ENCODE measurements at places on chromosomes 2 and 18.

DNA sequence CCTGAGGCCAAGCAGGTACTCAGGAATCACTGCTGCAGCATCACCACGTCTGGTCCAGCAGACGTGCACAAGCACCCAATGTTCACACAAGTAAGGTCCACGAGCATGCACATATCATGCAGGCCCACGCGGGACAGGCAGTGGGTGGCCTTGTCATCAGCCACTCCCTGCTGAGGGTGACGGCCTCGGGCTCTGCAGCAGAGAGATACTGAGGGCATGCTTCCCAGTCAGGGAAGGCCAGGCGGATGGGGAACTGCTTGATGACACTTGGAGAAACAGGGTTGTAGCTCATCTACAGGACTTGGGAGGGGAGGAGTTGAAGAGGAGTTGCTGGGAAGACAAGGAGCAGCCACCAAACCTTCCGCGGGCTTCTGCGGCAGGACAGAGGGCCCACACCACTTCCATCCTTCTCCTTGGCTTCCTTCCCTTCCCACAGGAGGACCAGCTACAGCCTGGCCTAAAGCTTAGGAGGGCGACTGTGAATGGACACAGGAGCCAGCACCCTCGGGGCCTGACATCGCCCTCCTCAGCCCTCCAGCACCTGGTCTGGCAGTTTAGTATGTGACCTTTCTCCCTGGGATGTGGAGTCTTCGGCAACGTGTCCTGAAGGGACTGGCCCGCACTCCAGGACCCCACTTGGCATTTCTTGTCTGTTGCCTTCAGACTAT is 15.2 kb downstream of the MFSD2B start:
- DNase-seq, result no peak

GRCh38 chr18:57437402-57437765 is 2.2 kb downstream of the ONECUT2 start:
- DNase-seq, result peak; percentile 20

DNA sequence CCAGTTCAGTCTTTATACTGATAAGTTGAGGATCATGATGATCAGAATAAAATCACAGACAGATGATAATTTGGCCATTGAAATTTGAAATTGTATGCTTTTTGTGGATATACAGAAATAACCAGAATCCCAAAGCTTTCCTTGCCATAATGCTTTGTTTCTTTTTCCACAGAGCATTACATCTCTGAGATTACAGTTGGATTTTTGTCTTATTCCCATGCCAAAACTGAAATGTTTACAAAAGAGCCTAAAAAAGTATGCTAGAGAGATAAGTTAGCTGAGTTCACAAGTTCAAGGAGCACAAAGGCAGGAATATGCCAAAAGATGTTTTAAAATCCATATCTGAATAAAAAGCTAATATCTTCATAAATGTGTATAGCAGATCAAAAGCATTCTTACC is 321.3 kb downstream of the PID1 start:
- no peak for DNase-seq

GRCh38 chr2:188478724-188479123 is 187.1 kb downstream of the GULP1 start:
- no peak for DNase-seq

DNA sequence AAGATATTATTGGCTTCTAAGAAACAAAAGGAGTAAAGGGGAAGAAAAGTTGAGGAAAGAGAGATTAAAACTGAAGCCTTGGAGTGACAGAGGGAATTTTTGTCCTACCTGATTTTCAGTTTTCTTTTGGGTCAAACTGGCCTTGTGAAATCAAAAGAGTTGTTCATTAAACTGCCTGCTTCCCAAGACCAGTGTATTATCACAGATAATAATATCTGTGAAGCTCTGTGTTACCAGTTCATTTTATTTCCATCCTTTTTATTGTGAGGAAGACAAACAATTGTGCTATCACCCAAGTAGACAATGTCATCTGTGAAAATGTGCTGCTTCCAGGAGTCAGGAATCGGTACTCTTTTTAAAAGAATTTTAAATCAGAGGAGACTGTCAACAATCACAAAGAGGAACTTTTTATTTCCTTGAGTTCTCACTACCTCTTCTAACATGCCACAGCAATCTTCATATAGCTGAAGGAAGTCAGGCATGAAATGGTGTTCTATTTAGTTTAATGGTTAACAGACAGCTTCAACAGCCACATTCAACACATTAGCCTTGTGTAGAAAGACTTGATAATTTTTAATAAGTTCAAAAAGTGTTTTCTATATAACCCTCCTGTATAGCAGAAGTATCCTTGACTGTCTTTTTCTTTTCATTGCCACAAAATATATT is 554.8 kb downstream of the PIK3C3 start:
- DNase-seq, result no peak

GRCh38 chr2:207619764-207620203 is 5.4 kb downstream of the METTL21A start:
- DNase-seq, result no peak

GRCh38 chr2:182716650-182716979 is 558 bp downstream of the DNAJC10 start:
- no peak for DNase-seq

DNA sequence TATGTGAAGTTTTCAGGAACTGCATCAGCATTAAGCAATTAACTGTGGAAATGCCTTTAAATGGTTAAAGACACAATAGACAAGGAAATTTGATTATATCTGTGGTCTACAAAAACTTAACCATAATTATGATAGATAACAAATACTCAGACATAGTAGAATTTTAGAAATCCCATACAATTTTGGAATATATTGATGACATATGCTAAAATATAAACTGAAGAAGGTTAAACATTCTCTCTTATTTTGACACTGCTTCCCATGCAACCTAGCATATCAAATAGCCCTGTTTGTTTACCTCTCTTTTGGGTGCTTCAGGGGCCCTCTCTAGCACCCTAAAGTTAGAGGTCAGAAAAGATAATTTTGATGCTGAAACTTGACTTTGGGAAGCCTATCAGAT is 1274.8 kb upstream of the SLC39A10 start:
- DNase-seq, result no peak

DNA sequence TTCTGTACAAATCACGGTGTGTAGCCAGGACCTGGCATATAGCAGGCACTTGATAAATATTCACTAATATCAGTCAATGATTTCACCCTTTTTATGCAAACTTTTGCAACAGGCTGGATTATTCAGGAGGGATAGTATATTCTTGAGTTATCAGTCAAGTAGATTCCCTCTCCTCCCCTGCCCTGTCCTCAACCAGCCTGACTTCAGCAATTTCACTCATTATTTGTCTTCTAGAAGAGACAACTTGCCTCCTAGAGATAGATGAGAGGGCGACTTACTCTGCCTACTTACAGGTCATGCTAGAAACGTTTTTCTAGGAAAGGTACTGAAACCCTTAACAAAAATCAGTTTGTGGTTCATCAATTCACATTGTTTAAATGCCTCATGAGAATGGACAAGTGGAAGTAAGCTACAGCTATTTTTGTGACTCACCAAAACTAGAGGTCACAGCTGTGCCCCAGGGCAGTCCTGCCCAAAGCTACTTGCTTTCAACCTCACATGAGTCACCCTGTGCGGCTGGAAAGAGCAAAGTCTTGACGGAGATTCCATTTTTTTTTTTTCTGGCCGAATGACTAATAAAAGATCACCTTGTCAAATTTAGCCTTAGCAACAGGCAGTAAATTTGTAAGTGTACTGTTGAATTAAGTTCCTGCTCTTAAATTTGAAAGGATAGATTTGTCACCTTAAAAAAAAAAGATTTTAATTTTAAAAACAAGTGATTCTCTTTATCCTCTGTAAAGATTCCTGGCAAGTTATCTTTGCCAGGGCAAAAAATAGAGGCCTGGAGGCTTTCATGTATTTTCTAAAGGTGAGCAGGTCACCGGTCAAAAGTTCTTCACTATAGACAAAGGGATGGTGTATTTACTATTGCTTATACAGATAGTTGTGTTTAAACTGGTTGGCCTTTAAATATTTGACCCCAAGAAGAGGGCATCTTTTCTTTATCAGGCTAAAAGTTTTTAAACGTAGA is 109.0 kb upstream of the SLC35G4 start:
- DNase-seq, result peak; percentile 96

GRCh38 chr2:108607706-108608301 is 73.5 kb downstream of the LIMS1 start:
- DNase-seq, result no peak

DNA sequence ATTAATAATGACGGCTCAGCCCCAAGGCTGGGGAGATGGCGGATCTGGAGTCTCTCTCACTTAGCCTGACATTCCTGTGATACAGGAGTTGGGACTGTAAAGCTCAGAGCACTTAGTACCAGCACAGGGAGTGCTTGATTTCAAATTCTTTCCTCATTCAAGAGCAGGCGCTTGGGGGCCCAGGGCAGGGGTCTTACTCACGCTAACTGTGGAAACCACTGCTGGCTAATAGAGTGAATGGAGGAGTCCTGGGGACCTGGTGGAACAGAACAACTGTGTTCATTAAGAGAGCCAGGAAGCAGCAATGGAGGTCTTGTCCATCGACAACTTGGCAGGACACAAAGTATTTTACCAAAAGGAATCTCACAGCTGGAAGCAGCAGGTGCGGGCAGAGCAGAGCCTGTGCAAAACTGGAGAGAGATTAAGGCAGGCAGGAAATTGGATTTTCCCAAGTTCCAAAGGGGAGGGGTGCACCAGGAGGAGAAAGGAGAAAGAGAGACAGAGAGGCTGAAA is 358.9 kb downstream of the TNS1 start:
- DNase-seq, result no peak

- DNase-seq, result no peak
Measured at GRCh38 chr2:158841850-158842249, 46.7 kb downstream of the DAPL1 start.

GRCh38 chr2:24451805-24452501 is 39.1 kb upstream of the NCOA1 start:
- DNase-seq, result no peak

DNA sequence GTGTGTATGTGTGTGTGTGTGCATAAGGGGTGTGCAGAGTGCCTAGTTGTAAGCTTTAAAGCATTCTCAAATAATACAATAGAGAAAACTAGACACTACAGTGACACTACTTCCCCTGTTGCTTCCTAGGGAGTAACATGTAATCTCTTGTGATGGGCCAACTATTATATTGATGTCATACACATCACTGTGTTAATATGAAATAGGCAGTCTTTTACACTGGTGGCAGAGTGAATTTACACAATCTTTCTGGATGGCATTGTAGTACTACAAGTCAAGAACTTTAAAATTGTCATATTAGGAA is 488.0 kb upstream of the ZEB2 start:
- DNase-seq, result no peak

DNA sequence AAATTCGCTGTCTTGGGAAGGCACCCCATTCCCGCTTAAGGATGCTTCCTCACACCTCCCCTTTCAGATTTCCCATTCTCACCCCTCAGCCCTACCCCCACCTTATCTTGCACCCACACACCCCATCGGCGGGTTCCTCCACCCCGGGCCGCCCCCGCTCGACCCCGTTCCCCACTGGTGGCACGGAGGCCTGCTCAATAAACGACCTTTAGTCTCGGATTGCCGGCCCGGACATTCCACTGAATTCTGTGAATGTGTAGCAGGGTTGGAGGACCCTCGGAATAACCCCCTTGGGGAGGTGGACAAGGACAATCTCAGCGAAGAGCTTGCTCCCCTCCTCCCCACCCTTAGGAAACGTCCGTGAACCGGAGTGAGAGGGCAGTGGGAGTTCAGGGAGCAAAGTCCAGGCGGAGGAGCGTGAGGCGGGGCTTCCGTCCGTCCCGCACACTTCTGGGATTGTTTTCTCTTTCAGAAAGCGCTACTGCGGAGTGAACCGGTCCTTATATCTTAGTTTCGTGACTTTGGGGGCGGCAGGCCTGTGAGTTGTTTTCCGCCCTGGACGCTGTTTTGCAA is 2.8 kb upstream of the LBX2 start:
- peak; percentile 37 for DNase-seq

GRCh38 chr2:197577446-197577845 is 61.6 kb downstream of the MOB4 start:
- no peak for DNase-seq

DNA sequence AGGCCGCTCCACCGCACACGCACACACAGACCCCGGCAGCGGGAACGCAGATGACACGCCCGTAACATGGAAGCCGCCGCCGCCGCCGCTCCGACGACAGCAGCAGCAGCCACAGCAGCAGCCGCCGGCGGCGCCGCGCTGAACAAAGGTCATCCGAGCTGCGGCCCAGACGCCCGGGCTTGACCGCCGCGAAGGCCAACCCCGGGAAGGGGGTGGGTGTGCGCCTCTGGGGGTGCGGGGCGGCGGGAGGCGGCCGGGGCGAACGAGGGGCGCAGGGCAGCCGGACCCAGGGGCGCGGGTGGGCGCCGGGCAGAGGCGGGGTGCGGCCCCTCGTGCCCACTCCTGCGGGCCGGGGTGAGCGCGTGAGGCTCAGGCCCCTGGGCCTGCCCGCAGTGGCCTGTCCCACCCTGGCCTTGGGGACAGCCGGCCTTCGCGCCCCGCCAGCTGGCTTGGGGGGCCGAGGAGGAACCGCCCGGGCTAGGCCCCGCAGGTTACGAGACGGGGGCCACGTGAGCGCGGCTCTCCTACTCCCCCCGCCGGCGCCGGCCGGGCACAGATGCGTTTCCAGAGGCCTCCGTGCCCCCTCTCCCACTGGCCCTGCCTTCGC is 1.0 kb upstream of the ZNF532 start:
- DNase-seq, result peak; percentile 35

DNA sequence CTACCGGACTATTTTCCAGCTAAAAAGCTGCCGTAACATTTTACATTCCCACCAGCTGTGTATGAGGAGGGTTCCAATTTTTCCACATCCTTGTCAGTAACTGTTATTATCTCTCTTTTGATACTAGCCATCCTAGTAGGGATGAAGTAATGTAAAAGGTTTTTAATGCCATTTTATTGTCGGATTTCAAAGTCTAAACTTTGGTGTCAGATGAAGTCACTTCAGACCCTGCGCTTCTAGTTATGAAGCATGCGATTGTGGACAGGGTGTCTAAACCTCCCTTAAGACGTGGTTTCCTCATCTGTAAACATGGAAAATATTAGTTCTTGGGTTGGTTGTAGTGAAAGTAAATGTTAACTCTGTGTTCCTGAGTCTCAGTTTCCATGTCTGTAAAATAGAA is 4.7 kb downstream of the DGKD start:
- DNase-seq, result no peak

- DNase-seq, result no peak
Measured at GRCh38 chr18:34991152-34991551, 50.1 kb upstream of the MAPRE2 start.

DNA sequence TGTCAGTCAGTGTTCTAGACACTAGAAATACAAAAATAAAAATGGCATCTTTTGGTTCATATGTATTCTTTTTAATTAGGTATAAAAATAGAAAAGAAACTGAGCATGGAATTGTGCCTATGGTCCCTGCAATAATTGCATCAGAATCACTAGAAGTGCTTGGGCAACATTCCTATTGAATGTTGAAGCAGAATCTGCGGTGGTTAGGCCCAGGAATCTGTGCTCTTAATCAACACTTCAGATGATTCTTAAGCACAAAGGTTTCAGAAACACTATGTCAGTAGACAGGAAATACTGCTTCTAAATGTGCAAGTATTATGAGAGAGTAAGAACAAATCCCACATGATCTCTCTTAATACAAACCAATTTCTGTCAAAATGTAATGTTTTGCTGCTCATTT is 20.3 kb upstream of the RBBP8 start:
- no peak for DNase-seq

DNA sequence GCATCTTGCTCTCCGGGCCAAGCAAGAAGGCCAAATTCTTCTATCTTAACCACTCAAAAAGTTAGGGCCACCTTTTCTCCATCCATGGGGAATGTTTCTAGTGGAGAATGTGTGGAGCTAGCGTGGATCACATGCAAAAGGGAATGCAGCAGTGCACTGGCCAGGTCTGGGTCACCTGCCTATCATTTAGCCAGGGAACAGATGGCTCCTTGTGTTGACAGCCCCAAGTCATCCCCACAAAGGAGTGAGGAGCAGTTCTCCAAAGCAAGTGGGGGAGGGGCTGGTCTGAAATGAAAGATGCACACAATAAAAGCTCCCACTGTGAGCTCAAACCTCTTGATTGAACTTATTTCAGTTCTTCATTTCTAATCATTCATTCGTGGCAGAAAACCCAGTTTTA is 19.1 kb downstream of the EPB41L3 start:
- DNase-seq, result no peak

Data from urothelium cell line (cell line).